SIG-M5 (cell line): ENCODE measurements at places on chromosomes 5 and 9.

GRCh38 chr5:58469896-58470295 is 10.0 kb upstream of the PLK2 start:
- DNase-seq: peak; percentile 41

DNA sequence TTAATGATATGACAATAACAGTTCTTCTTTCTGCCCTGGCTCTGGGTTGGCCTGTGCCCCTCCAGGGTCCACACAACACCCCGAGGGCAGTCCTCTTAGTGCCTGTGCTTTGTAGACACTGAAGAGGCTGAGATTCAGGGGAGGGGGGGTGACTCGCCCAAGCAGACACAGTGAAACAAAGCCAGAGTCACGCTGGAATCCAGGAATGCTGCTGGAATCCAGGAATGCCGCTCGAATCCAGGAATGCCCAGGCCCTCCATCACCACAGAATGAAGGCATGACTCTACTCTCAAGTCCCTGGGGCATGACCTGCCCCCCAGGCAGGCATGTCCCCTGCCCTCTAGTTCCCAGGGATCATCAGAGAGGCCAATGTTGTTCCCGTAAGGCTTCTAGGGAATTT is 73.1 kb downstream of the LRSAM1 start:
- DNase-seq: no peak

- no peak for DNase-seq
These were observed 685.1 kb downstream of the DTWD2 start for GRCh38 chr5:118303296-118303695.

- peak; percentile 13 for DNase-seq
These were observed 379.8 kb downstream of the TRIM36 start for GRCh38 chr5:114789773-114790402.

- no peak for DNase-seq
These were observed 1371.0 kb upstream of the CDH6 start for GRCh38 chr5:29822521-29822920.

- DNase-seq: no peak
These were observed 152.2 kb downstream of the NR2F1-AS1 start for GRCh38 chr5:93428868-93429267.

GRCh38 chr9:4080921-4081895 is 218.7 kb downstream of the GLIS3 start:
- no peak for DNase-seq

DNA sequence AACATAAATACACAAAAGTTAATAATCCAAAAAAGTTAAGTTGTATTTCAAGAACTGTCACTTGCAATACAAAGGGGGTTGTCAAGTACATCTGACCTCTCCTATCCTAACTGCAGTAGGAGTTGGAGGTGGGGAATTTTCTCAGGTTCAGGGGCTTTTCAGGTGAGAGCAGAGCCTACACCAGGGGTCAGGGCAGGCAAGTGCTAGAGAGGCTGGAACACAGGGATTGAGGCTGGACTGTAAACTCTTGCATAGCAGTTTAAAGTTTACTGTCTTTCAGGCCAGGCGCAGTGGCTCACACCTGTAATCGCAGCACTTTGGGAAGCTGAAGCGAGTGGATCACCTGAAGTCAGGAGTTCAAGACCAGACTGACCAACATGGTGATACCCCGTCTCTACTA is 25.4 kb upstream of the RASGRF2 start:
- DNase-seq: no peak
